ENCODE measurements at places on chromosomes 16 and 17. TPM values are rescaled to one million over a fixed set of nuclear protein-coding genes. Genes with fewer than 3 reads are reported as not detected.

GRCh38 chr17:50174444-50174843 lies 8.6 kb downstream of the SGCA start:
- no peaks in the 10 kb centered on the region for H3K27me3 ChIP-seq
- no peak overlapping the region for H3K4me3 ChIP-seq
- no peak for DNase-seq
- no peaks in the 10 kb centered on the region for H3K36me3 ChIP-seq
- no peak overlapping the region for H3K27ac ChIP-seq
- H3K4me1 ChIP-seq: peaks cover 18% of the 10 kb centered on the region

- H3K4me3 ChIP-seq: peak overlapping the region; percentile 89
- H3K36me3 ChIP-seq: no peaks in the 10 kb centered on the region
- peak overlapping the region; percentile 24 for H3K27ac ChIP-seq
- H3K4me1 ChIP-seq: no peaks in the 10 kb centered on the region
Measured at GRCh38 chr17:60601447-60602384, 1.7 kb downstream of the PPM1D start.

Gene RNU2-1
- total RNA-seq: 10,813 TPM

DNA sequence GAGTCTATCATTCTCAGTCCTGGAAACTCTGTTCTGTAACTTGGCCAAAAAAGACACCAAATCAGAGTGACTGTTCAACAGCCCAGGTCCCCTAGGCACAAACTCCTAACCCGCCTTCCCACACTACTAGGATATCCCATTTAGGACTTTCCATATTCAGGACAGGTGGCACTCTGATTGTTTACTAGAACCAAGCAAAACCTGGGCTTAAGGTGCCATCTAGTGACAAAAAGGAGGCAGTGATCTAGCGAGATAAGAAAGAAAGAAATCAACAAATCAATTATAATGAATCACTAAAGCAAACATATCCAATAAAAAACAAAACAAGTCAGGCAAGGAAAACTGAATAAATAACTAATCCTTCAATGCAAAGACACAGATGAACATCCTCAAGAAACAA lies 203.9 kb downstream of the CEP112 start:
- no peaks in the 10 kb centered on the region for H3K36me3 ChIP-seq
- no peak overlapping the region for H3K27ac ChIP-seq
- H3K27me3 ChIP-seq: no peaks in the 10 kb centered on the region
- peak; percentile 5 for DNase-seq

DNA sequence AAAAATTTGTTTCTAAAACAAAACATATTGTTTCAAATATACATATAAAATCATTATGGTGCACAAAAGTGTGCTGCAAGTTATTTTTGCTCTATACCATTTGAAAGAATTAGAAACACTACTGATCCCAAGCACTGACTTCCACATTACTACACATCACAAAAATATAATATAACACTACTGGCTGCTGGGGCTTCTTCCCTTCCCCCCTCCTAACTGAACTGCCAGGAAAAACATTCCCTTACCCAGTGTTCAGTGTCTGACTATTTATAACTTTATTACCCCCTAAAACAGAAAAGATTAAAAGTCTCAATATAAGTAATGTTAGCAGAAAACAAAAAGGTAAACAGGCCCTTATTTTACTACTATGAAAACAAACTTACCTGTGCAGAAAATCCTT lies 36.9 kb downstream of the GPATCH8 start:
- no peak for DNase-seq
- no peaks in the 10 kb centered on the region for H3K27me3 ChIP-seq
- no peak overlapping the region for H3K4me3 ChIP-seq
- peaks cover 2% of the 10 kb centered on the region for H3K36me3 ChIP-seq

DNA sequence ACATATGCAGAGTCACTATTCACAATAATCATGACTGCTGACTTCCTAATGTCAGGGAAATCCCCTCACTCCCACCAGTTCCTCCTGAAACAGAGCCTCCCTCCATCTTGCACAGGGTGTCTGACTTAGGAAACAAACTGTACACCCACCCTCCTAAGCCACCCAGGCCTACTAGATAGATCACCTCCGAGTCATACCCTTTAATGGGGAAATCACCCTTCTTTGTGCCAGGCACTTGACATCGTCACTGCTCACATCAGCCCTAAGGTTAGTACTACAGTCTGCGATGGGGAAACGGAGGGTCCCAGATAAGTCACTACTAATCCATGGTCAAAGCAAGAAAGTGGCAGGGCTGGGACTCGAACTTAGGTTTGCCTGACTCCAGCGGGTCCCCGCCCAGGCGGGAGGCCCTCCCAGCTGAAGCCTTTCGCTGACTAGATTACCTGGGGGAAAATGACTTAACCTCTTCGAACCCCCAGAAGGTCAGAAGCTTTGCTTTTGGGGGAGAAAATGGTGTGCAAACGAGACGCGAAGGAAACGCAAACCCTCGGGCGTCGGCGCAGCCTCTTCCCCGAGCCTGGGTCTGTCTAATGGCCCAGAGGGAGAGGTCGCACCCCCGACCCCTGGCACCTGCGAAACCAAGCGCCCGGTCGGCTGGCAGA lies 3.4 kb upstream of the MLLT6 start:
- H3K36me3 ChIP-seq: no peaks in the 10 kb centered on the region
- H3K4me1 ChIP-seq: peaks cover 24% of the 10 kb centered on the region

- no peaks in the 10 kb centered on the region for H3K27me3 ChIP-seq
- no peak overlapping the region for H3K27ac ChIP-seq
- no peak overlapping the region for H3K4me3 ChIP-seq
- no peaks in the 10 kb centered on the region for H3K4me1 ChIP-seq
- no peaks in the 10 kb centered on the region for H3K36me3 ChIP-seq
Measured at GRCh38 chr17:73694491-73694890, 50.2 kb upstream of the SDK2 start.

Gene SCIMP
- 92.2 TPM for total RNA-seq

GRCh38 chr17:81419319-81419885 lies 24.1 kb downstream of the BAHCC1 start:
- no peak overlapping the region for H3K27ac ChIP-seq
- no peaks in the 10 kb centered on the region for H3K4me1 ChIP-seq
- no peak for DNase-seq
- no peaks in the 10 kb centered on the region for H3K36me3 ChIP-seq

- no peaks in the 10 kb centered on the region for H3K27me3 ChIP-seq
- H3K4me1 ChIP-seq: no peaks in the 10 kb centered on the region
- no peak overlapping the region for H3K27ac ChIP-seq
- no peak for DNase-seq
- H3K36me3 ChIP-seq: no peaks in the 10 kb centered on the region
Measured at GRCh38 chr16:51636920-51637769, 486.1 kb upstream of the SALL1 start.

DNA sequence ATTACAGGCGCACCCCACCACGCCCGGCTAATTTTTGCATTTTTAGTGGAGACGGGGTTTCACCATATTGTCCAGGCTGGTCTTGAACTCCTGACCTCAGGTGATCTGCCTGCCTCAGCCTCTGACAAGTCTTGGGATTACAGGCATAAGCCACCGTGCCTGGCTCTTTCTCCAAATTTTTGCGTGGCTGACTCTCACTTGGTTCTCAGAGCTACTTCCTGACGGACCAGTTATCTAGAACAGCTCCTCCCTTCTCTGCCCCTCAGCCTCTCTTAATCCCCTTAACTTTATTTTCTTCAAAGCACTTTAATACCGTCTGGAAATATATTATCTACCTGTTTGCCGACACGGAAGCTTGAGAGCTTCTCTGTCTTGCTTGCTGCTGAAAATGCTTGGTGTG lies 4.2 kb downstream of the YPEL2 start:
- H3K4me1 ChIP-seq: peaks cover 7% of the 10 kb centered on the region
- no peak overlapping the region for H3K27ac ChIP-seq
- H3K4me3 ChIP-seq: no peak overlapping the region
- no peaks in the 10 kb centered on the region for H3K27me3 ChIP-seq

Gene ADPRM
- 7.1 TPM for total RNA-seq

DNA sequence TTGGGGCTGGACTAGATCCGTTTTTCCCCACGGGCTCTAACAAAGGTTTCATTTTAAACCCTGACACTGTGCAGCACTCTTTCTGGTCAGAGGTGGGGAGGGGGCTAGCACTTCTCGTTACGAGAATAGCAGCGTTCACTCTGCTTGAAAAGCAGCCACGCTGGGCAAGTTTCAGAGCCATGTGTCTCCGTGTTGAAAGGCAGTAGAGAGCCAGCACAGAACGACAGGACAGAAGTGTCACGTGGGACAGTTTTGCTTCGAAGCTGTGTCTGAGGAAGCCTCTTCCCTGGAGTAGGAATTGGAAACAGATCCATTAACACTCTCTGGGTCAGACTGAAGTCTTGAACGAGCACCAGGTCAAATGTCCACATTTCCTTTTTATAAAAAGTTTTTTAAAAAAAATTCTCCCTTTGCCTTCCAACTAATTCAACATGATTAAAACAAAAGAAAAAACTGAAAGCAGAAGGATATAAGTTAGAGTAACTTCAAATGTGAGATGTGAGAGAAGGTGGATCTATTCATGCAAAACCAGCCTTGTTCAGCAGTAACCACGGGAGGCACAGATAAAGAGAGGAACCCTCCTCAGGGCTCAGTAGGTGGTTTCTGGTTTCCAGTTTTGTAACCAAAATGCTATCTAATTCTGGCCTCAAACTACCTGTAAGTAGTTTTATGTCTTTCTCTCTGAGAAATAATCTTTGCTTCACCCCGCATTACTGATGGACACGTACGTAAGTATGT lies 65.0 kb downstream of the SMG6 start:
- peaks cover 50% of the 10 kb centered on the region for H3K4me1 ChIP-seq
- no peaks in the 10 kb centered on the region for H3K27me3 ChIP-seq
- H3K27ac ChIP-seq: peak overlapping the region; percentile 99
- peak; percentile 86 for DNase-seq
- peaks cover 5% of the 10 kb centered on the region for H3K36me3 ChIP-seq

DNA sequence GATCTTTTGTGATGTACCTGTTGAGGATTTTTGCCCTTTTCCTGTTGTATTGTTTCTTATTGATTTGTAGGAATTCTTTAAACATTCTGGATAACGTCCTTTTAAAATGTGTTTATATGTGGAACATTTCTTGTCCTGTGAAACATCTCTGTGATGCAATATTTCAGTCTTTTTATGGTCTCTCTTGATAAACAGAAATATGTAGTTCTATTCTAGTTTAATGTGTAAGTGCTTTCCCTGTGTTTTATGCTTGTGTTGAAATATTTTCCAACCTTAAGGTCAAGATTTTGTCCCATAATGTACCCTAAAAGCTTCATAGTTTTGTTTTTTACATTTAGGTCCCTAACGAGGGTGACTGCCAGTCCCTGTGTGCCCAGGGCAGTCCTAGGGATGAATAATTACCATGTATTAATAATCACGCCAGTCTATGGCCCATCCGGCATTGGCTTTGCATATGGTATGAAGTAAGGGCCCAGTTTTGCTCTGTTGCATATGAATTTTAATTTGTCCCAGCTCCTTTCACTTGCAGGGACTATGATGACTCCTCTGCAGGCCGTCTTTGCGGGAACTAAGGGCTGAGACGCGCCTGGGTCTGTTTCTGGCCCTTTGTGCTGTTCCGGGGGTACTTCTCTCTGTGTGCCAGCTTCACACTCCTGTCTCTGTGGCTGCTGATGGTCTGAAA lies 44.2 kb downstream of the RPTOR start:
- no peak overlapping the region for H3K27ac ChIP-seq
- DNase-seq: no peak
- H3K4me1 ChIP-seq: no peaks in the 10 kb centered on the region
- no peaks in the 10 kb centered on the region for H3K27me3 ChIP-seq

GRCh38 chr16:766820-767640 lies 6.5 kb downstream of the MSLN start:
- H3K27me3 ChIP-seq: no peaks in the 10 kb centered on the region
- no peaks in the 10 kb centered on the region for H3K4me1 ChIP-seq
- no peak overlapping the region for H3K27ac ChIP-seq
- DNase-seq: no peak

Gene VASN
- total RNA-seq: 0.10 TPM

DNA sequence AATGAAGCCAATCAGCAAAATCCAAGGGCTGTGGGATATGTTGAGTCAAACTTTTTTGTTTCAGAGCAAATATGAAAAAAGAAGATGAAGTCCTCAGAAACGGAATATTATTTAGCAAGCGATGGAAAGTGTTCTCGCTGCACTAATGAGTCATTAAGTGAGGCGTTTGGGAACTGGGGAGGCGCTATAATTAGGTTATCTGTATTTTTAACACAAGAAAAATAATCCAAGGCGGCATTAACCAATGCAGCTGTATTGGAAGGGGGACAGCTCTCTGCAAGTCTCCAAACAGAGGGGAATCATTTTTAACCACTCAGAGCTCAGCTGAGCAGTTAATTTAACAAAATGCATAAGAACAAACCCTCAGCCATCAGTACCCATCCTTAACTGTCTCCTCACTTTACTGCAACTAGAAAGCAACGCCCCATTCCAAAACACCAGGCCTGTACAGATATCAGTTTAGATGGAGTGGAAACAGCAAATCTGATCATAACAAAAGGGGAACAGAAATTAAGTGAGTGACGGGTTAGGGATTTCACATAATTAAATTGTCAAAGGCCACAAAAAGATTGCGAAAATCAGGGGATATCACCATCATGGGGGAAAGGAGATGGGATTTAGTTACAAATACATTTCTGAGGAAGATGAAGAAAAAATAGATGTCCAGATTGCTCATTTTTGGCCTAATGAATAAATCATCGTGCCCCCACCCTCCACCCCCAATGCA lies 211.0 kb upstream of the TOX3 start:
- H3K4me3 ChIP-seq: no peak overlapping the region
- DNase-seq: no peak
- no peaks in the 10 kb centered on the region for H3K36me3 ChIP-seq
- no peaks in the 10 kb centered on the region for H3K4me1 ChIP-seq

- no peak for DNase-seq
- H3K27me3 ChIP-seq: no peaks in the 10 kb centered on the region
- H3K4me1 ChIP-seq: peaks cover 68% of the 10 kb centered on the region
- H3K4me3 ChIP-seq: peak overlapping the region; percentile 84
Measured at GRCh38 chr17:77322514-77323412, 182.0 kb downstream of the SEC14L1 start.

GRCh38 chr17:32007463-32008298 lies 498 bp downstream of the LRRC37B start:
- peak overlapping the region; percentile 51 for H3K27ac ChIP-seq
- H3K4me3 ChIP-seq: peak overlapping the region; percentile 95
- no peak for DNase-seq
- H3K27me3 ChIP-seq: no peaks in the 10 kb centered on the region
